ENCODE measurements at places on chromosomes 3 and 15. TPM values are rescaled to one million over a fixed set of nuclear protein-coding genes. Genes with fewer than 3 reads are reported as not detected.

GRCh38 chr15:42194513-42194912 lies 13.6 kb downstream of the VPS39 start:
- no peak for DNase-seq

The RASGRF1 gene
- polyA plus RNA-seq = 0.56 TPM

The TMEM202 gene
- not detected for polyA plus RNA-seq

DNA sequence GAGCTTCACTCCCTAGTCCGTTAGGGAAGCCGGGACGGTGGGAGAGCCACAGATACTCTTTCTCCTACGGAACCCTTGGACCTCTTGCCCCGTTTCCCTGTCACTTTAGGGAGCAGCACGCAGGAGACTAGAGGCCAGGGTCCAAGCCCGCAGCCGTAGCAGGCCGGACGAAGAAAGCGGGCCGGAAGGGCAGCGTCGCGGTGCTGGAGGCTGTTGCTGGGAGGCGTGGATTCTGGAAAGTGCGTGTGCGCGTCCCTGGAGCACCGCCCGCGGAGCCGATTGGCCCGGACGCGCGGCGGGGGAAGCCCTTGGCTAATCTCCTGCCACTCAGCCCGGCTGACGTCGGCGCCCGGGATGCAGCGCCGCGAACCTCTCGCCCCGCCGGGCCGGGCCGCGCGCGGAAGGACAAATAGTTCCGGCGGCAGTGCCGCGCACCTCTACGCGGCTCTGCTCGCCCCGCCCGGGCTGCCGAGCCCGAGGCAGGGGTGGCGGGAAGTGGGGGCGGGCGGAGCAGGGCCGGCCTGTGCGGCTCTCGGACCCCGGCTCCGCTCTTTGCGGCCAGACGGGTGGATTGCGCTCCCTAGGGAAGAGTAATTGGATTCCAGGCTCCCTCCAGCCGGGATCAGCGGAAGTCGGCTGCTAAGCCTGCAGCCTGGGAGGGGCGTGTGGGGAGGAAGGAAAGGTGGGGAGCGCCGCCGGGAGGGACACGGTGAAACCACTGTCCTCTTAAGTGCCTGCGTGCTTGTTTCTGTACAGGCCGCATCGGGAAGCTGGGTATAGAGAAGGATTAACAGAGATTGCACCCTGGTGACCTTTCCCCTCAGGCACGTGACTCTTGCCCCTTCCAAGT lies 31.3 kb upstream of the TCF12 start:
- DNase-seq = peak; percentile 99

DNA sequence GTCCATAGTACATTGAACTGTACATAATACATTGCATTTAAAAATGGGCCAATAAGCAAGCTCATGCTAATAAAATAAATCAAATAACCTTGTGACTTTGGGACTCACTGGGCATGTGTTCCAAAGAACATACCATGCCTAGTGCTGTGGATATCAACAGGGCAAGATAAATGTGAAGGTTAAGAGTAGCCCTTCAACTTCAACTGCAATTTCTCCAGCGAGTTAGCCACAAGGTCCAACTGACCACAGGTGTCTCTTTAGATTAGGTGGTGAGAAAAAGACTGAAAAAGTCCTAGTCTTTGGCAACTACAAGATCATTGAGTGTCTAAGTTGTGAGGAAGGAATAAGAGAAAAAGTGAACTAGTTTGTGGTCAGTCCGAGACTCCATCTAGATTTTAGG lies 78.3 kb upstream of the ATP11B start:
- DNase-seq = no peak

The MKRN3 gene
- polyA plus RNA-seq = 2.1 TPM

DNA sequence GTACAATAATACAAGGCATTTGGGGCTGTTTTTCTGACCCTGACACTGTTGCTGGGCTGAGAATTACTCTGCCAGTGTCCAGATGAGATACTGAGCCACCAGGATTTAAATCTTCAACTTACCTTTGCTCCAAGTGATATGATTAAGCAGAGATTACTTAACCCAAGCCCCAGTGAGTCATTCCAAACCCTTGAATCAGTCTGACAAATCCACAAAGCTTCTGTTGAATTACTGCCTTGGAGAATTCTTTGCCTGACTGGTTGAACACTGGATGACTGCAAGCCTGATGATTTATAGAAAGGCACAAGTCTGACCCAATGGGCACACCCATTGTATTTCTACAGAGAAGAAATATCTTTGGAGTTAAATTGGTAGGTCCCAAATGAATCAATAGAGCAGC lies 88.2 kb upstream of the TSC22D2 start:
- DNase-seq = no peak

The CHRD gene
- polyA plus RNA-seq = 18.9 TPM

DNA sequence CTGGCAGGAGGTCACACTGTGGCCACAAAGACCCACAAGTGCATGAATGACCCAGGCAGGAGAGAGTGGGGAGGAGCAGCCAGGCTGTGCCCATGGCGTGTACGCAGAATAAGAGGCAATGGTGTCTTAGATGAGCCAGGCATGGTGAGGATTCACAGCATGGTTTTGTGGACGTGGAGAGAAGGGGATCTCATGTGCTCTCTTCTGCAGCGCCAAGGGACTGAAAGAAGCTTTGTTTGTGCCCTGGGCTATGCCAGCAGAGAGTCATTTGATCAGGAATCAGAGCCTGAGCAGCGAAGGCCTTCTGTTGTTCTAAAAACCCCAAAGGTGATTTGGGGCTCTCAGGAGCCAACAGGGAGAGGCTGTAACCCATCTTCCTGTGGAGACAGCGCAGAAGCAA lies 18.7 kb upstream of the RPP14 start:
- no peak for DNase-seq

DNA sequence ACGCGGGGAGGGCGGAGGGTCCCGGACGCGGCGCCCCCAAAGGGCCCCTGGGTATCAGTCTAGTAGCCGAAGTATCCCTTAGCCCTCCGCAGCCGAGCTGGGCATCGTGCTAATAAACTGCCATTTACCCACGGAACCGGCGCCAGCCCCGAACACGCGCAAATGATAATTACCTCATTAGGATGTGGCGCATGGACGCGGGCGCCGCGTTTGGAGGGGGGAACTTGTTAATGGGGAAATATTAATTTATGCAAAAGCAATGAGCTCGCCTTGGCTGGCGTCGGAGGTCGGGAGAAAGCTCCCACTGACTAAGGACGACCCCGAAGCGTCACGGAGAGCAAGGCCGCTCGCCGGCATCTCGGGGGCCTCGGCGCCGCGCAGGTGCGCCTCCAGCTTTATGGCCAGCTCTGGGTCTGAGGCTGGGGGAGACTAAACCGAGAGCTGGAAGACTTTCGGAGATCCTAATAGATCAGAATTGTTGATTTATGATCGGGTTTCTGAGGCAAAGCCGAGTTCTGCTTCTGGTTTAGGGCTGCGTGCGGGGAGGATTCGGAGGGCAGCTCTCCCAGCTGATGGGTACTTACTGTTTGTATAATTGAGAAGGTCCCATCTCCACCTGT lies 474 bp upstream of the FEZF2 start:
- DNase-seq = no peak

DNA sequence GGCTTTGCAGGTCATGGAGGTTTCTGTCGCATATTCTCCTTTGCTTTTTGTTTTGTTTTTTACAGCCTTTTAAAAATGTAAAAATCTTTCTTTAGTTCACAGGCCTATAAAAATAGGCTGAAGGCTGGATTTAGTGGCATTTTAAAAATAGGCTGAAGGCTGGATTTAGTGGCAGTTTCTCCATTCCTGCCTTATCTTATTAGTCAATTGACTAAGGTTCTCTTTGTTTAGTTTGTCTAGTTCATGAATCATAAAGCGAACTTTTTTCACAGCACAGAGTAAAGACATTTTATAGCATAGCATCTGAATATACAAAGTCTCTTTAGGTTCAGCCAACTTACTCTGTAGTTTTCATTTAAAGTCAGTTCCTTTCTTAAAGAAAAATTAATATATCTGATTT lies 31.4 kb downstream of the AP4E1 start:
- no peak for DNase-seq
